ENCODE measurements at places on chromosomes 12 and 14.

GRCh38 chr12:120639771-120640721, at the start of gene CABP1:
CABP1 (plus strand) TSS chr12:120640626; CDS start chr12:120640686, 60 bp downstream.
- peak; percentile 71 for DNase-seq

DNA sequence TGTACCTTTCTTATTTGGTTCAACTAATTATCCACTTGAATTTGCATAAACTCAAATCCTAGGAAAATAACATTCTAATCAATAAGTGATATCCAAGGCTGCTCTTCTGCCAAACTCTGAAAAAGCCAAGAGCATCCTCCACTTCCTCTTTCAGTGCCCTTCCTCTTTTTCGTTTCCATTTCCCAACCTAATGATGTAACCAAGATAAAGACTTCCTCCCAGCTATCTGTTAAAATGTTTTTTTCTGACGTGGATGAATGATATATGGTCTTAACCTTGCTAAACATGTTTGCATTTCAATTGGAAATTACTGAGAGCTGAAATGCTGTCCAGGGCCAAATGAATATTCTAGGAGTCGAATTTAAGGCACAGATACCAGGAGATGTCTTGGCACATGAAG, 459.5 kb upstream of the PDE3A start:
- DNase-seq = no peak

- no peak for DNase-seq
These were observed 326.8 kb upstream of the RTL1 start for GRCh38 chr14:101230161-101230850.

DNA sequence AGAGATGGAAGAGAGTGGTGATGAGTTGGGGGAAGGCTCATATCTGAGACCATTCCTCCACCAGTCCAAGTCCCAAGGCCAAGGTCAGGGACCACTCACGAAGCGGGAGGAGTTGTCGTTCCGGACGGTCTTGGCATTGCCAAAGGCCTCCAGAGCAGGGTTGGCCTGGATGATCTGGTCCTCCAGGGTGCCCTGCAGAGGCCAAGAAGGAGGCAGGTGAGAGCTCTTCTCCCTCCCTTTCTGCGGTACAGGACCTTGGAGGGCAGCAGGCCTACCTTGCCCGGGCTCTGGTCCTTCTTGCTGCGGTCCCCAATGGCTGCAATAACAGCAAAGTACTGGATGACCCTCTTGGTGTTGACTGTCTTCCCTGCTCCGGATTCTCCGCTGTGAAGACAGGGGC, 4.0 kb downstream of the MYH7 start:
- no peak for DNase-seq

GRCh38 chr14:65002586-65003210, 16.0 kb downstream of the FNTB start:
- no peak for DNase-seq

- no peak for DNase-seq
These were observed 24.1 kb upstream of the UBC start for GRCh38 chr12:124938587-124938986.

DNA sequence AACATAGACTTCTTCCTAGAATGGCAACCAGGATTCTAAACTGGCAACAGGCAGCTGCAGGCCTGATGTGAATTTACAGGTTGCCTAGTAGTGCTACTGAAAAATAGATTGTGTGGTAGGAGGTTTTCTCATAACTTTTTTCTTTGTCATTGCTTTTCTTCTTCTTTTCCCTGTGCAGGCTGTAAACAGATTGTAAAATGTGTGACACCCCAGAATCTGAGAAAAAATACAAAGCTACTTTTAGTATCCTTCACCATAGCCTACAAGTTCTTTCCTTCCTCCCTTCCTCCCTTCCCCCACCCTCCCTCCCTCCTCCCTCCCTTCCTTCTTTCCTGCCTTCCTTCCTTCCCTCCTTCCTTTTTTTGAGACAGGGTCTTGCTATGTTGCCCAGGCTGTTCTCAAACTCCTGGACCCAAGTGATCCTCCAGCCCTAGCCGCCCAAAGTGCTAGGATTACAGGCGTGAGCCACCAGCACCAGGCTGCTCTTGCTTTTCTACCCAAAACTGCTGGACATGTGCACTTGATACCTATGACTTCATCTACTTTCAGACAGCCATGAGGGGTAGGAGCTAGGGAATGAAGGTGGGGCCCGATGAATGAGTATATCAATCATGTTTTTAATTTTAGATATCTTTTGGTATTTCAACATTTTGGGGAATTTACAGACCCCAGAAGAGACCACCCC, 114.2 kb upstream of the EEA1 start:
- no peak for DNase-seq

DNA sequence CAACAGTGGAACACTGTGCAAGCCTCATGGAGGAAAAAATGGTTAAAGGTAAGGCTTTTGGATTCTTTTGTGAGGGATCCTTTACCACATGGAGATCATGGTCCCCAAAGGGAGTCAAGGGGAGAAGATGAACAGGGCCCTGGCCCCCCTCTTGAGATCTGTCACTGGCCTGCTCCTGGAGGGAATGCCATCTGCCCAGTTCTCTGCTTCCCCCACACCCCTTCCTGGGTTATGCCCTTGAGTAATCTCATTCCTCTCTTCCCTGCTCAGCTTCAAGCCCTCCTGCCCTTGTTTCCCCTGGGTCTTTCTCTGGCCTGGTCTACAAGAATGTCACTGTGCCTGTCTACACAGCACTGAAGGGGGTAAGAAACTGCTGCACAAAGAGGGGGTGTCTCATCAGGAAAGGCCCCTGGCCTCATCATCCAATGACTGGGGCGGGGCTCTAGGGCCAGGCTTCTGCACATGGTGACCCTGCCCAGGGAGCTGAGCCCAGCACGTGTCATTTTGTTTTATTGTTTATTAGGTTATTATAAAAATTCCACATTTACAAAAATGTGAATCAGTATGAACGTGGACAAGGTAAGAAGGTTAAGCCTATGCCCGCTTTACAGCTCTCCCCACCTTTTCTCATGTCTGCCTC, 30.3 kb downstream of the PIGH start:
- no peak for DNase-seq

- no peak for DNase-seq
These were observed 322.5 kb downstream of the ZFP36L1 start for GRCh38 chr14:68470361-68470760.

- no peak for DNase-seq
These were observed 102.7 kb upstream of the MAP1LC3B2 start for GRCh38 chr12:116456330-116457082.

DNA sequence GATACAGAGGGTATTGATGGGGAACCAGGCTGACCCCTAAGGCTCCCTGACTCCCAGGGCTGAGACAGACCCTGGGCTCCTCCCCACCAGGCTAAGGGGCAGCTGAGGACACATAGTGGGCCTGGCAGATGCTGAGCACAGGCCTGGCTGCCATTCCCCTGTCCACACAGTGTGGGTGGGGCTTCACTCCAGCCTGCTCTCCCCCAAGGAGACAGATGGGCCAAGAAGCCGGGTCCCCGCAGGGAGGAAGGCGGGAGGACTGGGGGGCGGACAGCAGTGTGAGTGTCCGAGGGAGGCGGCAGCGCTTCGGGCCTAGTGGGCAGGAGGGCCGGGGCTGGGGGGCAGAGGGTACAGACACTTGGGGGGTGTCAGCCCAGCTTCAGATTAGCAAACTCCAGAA, 32.0 kb downstream of the RFLNA start:
- DNase-seq = no peak

GRCh38 chr12:24078318-24078765, 128.9 kb upstream of the SOX5 start:
- DNase-seq = no peak

DNA sequence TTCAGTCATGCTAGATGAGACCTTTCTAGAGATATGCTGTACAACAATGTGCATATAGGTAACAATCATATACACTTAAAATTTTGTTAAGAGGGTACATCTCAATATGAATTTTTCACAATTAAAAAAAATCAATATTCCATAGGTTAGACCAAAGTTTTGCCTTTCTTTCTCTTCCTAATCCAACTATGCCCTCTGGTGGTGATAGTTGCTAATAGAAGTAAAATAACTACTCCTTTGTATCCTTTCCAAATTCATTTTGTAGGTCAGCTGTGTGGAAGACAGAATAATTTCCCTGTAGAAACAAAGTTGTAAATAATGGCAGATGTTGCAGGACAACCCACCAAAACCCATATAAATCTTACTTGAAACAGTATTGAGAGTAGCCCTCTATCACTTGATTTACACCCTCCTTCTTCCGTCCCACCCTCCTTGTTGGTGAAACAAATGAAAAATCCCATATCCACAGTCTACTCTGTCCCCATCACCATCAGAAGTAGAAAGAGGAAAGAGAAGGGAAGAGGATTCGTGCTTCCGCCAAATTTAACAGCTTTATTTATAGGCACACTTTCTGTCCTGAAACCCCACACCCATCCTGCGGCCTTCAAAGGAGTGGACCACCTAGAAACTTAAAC, 34.2 kb upstream of the KICS2 start:
- DNase-seq = no peak

DNA sequence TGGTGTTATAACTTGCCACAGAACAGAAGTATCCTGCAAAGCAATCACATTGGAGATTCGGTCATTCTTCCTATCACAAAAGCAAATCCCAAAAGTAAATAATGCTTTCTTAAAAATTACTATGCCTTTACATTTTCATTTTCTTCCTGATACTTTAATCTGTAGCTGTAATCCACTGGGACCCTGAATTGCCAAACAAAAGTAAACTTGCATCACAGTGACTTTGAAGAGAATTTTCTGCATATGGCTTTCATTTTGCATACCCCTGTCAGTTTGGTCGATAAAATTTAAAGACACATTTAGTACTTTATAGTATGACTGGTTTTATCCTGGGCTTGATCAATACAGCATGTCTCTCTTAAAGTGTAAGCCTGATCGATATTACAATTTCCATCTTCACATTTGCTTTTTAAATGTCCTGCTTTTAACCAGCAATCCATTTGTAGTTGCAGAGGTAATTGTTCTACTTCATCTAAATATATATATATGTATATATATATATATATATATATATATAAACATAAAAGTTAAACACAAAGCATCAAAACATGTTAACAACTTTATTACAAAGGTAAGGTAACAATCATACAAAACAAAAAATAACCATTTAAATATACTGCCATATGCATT, 53.7 kb upstream of the PLEKHA5 start:
- DNase-seq = no peak

- DNase-seq = no peak
These were observed 133.1 kb upstream of the NUDT4 start for GRCh38 chr12:93244514-93245077.

GRCh38 chr14:90460136-90460535, 63.3 kb downstream of the CALM1 start:
- DNase-seq = no peak

GRCh38 chr12:48572326-48572725, 2.5 kb upstream of the LALBA start:
- no peak for DNase-seq

- DNase-seq = no peak
These were observed 264.1 kb downstream of the SEC23A start for GRCh38 chr14:38838979-38839323.

- no peak for DNase-seq
These were observed 136.3 kb downstream of the HELB start for GRCh38 chr12:66438601-66439000.

DNA sequence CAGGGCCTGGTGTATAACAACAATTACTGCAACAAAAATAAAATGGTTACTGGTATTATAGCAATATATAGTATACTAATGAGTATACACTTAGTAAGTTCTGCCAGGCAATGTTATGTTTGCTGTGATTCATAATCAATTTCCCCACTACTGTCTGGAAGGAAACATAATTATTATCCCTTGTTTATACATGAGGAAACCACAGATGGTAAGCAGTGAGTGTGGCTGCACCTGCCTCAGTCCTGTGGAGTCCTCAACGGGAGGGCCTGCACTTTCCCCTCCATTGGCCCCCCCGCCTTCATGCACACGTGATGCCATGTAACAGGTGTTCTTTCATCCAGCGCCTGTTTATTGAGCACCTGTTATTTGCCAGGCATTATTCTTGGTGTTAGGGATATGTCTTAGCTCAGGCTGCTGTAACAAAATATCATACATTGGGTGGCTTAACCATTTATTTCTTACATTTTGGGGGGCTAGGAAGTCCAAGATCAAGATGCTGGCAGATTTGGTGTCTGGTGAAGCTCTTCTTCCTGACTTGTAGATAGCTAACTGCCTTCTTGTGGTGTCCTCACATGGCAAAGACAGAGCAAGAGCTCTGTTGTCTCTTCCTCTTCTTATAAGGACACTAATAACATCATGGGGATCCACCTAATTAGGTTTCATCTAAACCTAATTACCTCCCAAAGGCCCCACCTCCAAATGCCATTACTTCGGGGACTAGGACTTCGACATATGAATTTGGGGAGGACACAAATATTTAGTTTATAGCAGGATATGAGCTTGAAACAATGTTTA, 59.5 kb upstream of the CHGA start:
- DNase-seq = no peak

DNA sequence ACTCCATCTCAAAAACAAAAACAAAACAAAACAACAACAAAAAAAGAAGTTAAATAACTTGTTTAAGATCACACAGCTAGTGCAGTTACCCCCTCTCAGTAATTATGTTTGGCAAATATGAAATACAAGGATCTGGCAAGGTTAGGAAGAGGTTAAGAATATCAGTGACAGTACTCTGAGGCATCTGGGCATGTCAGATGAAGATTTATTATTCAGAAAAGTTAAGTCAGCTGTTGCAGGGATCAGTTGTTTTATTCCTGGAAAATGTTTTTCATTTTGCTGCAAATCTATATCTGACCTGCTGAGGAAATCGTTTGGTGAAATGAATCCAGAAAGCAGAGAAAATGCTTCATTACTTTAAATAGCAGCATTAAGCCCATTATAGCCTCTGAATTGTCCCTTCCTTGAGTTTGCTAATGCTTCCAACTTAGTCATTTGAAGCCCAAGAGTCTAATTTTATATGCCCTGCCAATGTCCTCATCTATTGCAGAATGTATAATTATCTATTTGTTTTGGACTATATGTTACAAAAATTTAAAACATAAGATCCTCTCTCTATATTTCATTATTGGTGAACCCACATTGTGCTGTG, 8.1 kb downstream of the GPX2 start:
- no peak for DNase-seq

- no peak for DNase-seq
These were observed 24.4 kb upstream of the ITGA5 start for GRCh38 chr12:54443446-54443845.

DNA sequence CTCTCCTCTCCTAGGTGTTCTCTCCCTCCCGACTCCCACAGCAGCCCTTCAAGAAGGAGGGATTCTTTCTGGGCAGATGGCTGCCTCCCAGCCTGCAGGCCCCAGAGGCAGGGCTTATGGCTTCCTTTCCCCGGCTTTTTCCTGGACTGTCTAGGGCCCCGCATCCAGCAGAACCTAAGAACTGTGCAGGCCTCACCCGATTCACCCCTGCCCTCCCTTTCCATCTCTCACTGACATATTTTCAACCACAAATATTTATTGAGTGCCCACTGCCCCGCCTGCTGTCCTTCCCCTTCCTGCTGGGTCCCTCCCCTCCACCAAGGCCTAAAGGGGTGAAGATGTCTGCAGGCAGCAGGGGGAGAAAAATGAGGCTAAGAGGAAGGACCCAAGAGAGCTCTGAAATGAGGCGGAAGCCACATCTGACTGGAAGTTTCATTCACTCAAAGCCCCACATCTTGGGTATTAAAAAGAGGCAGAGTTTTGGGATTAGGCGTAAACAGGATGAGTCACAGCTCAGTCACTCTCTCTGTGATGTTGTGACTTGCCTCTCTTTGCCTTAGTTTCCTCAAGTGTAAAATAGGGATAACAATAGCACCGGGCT, 2.9 kb downstream of the SCNN1A start:
- no peak for DNase-seq

Data from activated T-cell treated with anti-CD3 and anti-CD28 coated beads for 48 hours (primary cell).